ENCODE measurements at places on chromosomes 7 and 10.

DNA sequence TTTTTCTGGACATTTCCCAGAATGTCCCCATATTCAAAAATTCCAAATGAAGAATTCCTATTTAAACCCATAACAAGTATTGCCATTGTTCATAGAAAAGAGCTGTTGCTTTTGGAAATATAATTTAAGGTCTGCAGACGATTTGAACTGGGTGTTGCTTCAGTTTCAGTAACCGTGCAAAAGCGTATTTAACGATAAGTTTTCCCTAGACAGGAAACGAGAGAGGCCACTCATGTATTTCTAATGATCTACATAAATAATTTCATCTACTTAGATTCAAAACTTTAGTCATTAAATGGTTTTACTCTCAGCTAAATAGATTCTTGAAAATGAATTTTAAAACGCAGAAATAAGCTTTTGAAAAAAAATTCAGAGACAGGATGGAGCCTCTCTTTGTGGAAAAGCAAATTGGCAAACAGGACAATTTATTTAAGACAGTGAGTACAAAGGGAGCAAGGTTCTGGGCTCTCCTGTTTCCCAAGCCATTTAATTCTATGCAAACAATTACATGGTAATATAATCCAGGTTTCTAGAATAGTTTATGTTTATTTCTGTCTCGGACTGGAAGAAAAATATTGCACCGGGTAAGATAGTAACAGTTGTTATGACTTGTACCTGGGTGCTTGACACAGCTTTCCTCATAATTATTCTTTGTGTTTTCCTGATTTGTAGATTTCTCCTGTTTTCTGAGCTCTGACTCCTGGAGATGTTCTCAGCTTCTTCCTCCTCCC is 263.0 kb downstream of the BAMBI start:
- no peak for DNase-seq

DNA sequence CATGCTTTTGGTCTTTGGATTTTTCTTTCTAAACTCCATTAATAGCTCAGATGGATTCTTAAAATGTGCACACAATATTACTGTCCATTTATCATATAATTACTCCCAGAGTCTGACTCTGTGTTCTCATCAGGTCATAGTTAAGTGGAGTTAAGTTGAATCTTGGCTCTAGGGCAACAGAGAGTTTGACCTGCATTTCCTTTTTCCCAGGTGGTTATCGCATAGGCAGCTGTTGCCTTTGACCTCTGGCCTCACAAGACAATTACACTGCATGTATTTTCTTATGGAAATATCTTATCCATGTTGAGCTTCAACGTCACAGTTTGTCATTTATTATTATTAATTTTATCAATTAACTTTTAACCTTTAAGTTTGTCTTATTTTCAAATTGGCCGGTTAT is 237.5 kb upstream of the HGF start:
- no peak for DNase-seq

- DNase-seq: no peak
These were observed 162.6 kb upstream of the GDF10 start for GRCh38 chr10:47137311-47137851.

DNA sequence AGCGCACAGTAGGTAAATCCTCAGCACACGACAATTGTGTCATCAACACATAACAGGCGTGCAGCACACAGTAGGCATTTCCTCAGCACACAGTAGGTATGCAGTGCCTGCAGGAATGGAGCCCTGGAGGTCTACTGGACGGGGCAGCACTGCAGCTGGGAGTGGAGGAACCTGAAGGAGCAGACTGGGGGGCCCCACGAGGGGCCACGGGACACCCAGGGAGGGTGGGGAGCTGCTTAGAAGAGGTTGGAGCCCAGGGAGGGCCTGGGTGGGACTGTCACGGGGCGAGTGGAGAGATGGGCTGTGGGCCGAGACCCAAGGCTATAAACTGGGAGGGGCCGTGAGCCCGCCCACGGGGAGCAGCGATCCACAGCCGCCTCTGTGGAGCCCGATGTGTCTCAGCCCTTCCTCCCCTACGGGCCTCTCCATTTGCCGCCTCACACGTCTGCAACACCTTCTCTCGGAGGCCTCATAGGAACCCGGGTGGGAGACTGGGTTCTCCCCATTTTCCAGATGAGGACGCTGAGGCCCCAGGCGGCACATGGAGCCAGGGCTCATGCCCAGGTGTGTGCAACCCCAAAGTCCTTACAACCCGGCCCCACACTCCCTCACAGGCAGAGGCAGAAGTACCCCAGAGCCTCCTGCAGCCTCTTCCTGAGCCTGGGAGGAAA is 101.5 kb downstream of the MICALL2 start:
- DNase-seq: no peak

Measured in ovary (tissue), 10 donors.